Bone marrow (tissue), 2 donors: ENCODE measurements at places on chromosomes 5 and 9.

DNA sequence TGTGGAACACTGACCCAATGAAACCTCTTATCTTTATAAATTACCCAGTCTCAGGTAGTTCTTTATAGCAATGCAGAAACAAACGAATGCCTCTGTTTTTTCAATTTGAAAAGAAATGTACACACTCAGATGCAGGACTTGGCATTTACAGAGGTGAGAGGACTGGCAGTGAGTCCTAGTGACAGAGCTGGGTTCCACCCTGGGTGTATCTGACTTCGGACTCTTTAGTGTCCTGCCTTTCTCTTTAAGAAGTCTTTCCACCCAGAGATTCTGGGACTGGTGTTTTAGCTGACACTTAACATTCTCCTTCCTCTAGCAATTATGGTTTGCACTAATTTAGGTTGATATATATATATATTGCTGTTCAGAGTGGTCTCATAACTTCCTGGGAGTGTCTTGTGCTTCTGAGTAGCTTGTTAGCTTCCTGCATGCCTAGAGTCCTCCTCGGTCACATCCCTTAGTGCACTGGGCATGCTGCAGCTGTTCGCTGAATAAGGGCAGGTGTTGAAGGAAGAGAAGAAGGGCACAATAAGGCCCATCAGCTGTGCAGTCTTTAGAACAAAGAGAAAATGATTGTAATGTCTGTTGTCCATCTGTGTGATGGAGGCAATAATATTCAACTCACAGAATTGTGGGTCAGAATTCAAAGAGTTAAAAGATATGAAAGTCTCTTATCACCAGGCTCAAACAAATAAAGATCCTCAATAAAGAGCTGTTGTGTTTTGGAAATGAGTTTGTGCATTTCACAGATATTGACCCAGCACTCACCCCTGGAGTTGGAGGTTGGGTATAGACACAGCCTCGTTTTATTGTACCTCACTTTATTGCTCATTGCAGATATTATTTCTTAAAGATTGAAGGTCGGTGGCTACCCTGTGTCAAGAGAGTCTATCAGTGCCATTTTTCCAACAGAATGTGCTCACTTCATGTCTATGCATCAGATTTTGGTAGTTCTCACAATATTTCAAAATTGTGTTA lies 187.1 kb downstream of the TRIM32 start:
- no peak for DNase-seq

GRCh38 chr5:115796656-115797055 lies 19.8 kb downstream of the CDO1 start:
- DNase-seq: no peak

DNA sequence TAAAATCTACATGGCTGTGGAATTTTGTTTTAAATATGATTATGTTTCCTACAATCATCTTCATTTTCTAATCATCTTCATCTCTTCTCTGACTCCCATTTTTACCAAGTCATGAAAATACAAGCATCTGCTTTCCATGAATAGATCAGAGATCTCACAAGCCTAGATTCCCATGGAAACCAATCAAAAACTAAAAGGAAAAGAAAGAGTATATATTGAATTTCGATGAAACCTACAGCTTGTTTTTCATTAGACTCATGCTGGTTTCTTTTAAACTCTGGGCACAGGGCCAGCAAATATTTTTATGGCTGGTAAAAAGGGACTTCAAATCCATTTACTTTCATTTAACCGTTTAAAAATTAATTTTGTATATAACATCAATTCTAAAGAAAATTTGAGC lies 51.2 kb downstream of the INVS start:
- no peak for DNase-seq

DNA sequence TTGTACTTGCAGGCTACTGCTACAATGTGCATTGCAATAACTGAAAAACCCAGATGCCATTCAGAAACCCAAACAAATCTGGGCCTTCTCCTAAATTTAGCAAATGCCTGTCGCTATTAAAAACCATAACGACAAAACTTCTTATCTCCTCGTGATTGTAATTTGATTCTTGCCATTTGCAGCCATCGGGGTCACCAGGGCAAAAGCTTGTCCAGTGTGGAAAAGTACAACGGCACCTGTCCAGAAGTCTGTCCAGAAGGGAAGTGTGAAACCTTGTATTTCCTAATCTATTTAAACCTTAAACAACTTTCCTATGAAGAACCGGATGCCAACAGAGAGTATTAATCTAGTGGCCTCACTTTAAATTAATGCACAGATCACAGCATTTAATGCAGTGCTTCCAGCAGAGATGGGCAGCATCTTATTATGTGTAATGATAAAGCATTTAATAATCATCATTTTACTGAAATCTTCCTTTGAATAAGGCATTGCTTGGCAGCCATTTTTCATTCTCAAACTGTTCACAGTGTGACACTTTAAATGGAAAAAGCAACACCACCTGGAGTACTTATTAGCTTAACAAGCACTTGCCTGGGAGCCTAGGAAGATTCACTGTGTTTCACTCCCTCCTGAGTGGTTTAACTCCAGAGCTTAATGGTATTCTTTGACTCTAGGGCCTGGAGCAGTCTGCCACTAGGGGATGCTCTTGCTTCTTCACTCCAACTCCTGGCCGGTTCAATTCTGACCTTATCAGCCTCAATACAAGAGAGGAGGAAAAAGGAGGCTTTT lies 4.9 kb upstream of the C7 start:
- no peak for DNase-seq

DNA sequence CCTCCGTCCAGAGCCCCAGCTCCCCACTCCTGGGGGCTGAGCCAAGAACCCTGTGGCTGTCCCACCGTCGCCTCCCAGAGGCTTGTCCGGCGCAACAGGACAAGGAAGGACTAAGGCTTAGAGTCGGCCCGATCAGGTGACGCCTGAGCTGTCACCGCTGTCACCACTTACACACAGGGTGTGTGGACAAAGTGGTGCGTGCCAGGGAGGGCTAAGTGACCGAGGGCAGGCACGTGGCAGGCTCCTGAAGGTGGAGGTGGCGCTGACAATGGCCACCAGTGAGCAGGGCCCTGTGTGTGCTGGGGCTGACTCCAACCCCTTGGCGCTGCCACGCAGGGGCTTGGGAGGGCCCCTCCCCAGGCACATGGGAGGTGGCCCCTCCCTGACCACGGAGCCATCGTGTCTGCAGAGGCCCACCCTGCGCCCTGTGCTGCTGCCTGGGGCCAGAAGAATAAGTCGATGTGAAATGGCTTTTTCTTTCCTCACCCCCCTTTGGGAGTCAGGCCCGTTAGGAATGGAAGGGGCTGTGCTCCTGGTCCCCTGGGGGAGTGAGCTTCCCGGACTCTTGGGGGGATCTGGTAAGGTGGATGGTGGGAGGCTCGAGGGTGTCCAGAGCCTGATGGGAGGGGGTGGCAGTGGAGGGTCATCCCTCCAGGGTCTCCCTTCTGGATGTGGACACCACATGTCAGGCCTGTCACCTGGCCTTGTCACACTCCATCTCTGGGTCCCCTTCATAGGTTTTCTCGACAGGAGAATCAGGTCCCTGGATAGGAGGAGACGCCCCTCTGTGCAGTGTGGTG lies 2.6 kb upstream of the GPSM1 start:
- no peak for DNase-seq

GRCh38 chr9:38761339-38761738 lies 41.4 kb upstream of the FAM240B start:
- DNase-seq: no peak

DNA sequence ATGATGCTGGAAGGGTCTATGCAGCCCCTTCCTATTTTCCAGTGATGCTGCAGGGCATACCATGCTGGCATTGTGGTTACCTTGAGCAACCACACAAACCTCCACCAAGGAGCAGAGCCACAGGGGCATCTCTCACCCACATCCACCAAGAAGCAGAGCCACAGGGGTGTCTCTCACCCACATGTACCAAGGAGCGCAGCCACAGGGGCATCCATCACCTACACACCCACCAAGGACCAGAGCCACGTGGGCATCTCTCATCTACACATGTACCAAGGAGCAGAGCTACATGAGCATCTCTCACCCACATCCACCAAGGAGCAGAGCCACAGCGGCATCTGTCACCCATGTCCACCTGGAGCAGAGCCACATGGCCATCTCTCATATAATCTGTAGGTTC lies 8.8 kb upstream of the GM2A start:
- DNase-seq: no peak

- DNase-seq: no peak
Measured at GRCh38 chr9:38138276-38138675, 69.2 kb upstream of the SHB start.

DNA sequence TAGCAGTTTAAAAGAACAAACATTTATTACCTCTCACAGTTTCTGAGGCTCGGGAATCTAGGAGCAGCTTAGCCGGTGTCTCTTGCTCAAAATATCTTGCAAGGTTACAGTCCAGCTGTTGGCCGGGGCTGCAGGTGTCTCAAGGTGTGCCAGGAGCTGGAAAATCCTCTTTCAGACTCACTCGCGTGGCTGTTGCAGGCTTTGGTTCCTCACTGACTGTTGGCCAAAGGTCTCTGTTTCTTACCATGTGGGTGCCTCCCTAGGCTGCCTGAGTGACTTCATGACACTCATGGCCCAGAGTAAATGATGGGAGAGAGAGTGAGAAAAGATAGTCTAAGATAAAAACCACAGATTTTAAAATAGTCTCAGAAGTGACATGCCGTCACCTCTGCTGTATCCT lies 43.8 kb downstream of the AOPEP start:
- DNase-seq: no peak

- no peak for DNase-seq
Measured at GRCh38 chr9:37619806-37620205, 27.4 kb upstream of the TOMM5 start.

GRCh38 chr5:64978546-64978945 lies 209.8 kb downstream of the CWC27 start:
- DNase-seq: no peak

DNA sequence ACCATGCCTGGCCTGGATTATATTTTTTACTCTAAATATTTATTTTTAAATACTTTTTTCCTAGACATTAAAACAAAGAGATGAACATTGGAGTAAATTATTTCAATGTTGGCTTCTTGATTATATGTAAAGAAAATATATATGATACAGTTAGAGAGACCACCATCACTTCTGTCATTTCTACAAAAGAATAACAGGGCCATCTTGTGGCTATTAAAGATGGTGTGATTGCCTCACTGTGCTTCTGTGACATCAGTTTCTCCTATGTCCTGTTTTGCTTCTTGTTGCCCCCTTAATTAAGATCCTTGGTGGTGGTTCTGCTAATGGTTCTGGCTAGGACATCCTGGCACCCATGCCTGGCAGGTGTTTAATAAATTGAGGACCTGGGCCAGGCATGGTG lies 32.9 kb downstream of the NDFIP1 start:
- no peak for DNase-seq

GRCh38 chr5:149700347-149700746 lies 29.8 kb upstream of the PPARGC1B start:
- no peak for DNase-seq
